ENCODE measurements at places on chromosomes 4 and X.

DNA sequence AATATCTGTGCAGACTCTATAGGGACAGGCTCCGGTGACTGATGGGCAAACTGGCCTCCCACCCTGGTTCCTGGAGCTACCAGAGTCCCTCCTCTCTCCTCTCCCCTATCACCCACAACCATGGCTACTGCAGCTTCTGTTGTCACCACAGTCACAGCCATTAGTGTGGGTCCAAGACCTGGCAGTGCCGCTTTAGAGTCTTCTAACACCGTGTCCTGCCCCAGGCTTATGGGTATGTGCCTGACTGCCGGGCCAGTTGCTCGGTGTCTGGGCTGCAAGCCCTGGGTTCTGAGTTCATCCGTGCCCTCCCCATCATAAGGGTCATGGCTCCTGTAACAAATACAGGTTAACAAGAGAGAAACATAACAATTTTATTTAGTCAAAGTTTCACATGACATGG is 85.4 kb downstream of the FNIP2 start:
- no peak for DNase-seq

GRCh38 chr4:87093443-87094123 is 126.8 kb downstream of the KLHL8 start:
- no peak for DNase-seq

- no peak for DNase-seq
These were observed 661 bp downstream of the S100P start for GRCh38 chr4:6694177-6694901.

GRCh38 chr4:7335344-7336066 is 99.2 kb downstream of the PSAPL1 start:
- peak; percentile 17 for DNase-seq

DNA sequence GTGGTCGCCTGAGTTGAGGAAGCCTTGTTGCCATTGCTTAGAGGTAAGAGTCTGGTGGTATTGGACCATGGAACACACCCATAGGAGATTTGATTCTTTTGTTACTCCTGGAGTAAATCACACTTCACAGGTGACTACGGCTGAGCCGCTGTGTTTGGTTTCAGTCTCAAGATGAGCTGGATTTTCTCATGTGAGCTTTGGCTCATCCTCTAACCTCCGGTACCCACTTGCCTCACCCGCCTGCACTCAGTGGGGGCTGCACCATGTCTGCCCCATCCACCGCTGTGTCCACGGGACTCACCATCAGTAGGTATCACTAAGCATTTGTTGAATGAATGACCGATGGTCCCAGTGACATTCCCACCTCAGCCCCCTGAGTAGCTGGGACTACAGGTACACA is 52.7 kb downstream of the HTT-AS start:
- DNase-seq, result no peak

GRCh38 chr4:128812442-128813235 is 3.1 kb downstream of the JADE1 start:
- no peak for DNase-seq

DNA sequence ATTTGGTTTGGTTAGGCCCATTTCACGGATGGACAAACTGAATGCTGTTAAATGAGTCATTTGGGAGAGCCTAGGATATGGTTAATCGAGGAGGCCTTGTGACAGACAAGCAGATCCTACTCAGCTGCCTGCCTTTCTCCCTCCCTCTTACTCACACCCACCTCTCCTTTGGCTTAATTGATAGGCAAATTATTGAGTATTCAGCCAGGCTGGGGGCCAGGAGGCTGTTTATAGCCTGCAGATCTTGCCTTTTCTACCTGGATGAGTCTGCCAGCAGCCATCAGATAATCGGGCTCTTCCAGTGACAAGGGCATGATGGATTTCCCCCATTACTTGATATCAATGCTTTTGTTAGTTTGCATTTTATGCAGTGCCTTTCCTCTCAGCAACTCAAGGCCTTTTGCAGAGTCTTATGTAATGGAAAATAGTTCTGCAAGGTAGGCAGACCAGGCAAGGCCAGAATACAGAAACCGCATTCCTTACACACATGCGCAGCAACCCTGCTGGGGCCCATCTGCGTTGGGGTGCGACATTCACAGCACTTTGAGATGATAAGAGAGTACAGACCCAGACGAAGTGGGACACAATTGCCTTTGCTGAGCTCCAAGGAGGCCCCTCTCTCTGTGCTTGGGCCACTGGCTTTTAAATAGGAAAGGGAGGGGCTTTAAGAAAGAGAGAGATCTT is 96.2 kb upstream of the ATP6AP2 start:
- DNase-seq, result no peak

- DNase-seq, result no peak
These were observed 59.9 kb downstream of the RBPJ start for GRCh38 chr4:26380740-26381139.

DNA sequence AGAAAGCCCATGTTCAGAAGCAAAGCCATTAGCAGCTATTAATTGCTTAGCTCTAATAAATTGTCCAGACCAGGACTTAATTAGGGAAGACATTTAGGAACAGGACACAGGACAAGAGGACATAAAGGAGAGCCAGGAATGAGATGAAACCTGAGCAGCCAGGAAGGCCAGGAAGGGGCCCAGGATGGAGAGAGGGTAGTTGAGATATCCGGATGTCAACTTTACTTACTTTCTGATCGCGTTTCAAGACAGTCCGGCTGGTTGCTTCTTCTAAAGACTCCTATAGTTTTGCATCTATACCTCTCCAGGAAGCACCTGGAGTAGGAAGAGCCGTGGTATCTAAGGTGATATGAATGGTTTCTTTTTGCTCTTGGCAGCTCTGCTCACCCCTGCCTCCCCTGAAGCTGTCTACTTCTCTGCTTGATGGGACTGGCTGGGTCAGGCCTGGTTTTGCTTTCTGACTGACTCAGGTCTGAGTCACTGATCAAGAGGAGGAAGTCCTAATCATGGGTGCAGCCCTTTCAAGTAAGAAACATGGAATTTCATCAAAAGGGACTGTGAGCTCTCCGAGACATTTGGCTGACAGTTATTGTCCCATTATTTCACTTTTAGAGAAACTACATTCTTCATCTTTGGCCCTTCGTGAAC is 733.3 kb downstream of the RPA4 start:
- DNase-seq, result no peak

DNA sequence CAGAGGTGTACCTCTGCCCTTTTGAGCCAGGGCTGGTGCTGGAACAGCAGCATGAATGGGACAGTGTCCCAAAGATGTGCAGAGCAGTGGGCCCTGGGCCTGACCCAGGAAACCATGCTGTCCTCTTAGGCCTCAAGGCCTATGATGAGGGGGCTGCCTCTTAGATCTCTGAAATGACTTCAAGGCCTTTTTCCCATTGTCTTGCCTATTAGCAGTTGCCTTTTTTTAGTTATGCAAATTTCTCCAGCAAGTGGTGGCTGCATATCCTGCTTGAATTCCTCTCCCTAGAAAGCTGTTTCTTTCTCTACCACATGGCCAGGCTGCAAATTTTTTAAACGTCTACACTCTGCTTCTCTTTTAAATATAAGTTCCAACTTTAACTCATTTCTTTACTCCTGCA is 160.3 kb downstream of the CFAP299 start:
- DNase-seq, result no peak

GRCh38 chrX:139680356-139680755 is 27.6 kb downstream of the MCF2 start:
- DNase-seq, result no peak
